Smooth muscle cell of the brain vasculature (primary cell): ENCODE measurements at places on chromosomes 6 and 20.

GRCh38 chr6:8758412-8758811, 323.1 kb upstream of the SLC35B3 start:
- no peak for DNase-seq

GRCh38 chr6:30810813-30811339, 66.5 kb upstream of the IER3 start:
- no peak for DNase-seq

DNA sequence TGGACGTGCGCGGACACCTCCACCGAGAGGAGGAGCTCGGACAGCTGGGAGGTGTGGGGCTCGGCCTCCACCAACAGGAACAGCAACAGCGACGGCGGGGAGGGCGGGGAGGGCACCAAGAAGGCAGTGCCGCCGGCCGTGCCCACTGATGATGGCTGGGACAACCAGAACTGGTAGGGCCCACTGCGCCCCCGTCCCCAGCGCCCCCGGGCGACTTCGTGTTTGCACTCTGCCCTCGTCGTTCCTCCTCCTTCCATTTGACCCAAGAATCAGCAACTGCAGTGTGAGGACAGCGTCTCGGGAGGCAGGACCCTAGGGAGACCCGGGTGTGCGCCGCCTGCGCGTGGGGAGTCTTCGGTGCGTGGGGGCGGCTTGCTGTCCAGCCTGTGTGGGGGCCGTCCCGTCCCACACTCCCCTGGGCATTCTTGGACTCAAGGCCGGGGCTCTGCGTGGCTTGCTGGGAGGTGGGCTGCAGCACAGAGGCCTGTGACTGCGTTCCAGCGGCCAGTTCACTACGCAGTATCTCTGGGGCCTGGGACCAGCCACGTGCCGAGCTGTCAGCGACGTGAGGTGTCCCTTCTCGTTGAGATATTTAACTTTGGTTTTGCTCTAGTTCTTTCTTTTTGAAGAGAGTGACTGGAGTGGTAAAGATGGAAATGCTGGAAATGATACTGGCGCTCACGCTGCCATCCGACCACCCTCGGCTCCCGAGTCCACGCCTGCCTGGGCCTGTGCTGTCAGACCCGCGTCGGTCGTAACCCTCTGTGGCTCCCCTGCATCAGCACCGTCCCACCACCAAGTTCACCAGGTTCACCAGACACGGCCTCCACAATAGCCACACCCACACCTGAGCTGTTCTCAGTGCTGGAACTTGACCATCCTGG, 5.0 kb upstream of the COL20A1 start:
- DNase-seq, result no peak

- no peak for DNase-seq
These were observed 11.3 kb downstream of the MYO6 start for GRCh38 chr6:75760320-75760719.

DNA sequence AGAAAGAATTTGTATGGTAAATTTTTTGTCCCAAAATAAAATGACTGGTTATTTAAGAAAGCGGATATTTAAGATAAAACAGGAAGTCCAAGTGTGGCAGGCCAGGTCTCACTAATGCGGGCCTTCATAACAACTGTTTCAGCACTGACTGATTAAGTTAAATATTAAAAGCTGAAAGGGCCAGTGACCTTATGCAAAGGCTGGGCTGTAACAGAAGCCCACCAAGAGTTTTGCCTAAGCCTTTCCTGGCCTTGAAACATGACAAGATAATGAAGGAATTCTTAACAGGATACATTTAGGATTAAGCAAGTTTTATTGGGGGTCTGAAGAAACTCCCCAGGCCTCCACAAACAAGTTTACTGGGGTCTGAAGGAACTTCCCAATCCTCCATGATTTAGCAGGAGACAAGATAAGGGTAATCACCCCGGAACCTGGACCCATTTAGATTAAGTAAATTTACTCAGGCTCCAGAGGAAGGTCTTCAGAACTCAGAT, 36.3 kb downstream of the ZNF133 start:
- DNase-seq, result no peak

DNA sequence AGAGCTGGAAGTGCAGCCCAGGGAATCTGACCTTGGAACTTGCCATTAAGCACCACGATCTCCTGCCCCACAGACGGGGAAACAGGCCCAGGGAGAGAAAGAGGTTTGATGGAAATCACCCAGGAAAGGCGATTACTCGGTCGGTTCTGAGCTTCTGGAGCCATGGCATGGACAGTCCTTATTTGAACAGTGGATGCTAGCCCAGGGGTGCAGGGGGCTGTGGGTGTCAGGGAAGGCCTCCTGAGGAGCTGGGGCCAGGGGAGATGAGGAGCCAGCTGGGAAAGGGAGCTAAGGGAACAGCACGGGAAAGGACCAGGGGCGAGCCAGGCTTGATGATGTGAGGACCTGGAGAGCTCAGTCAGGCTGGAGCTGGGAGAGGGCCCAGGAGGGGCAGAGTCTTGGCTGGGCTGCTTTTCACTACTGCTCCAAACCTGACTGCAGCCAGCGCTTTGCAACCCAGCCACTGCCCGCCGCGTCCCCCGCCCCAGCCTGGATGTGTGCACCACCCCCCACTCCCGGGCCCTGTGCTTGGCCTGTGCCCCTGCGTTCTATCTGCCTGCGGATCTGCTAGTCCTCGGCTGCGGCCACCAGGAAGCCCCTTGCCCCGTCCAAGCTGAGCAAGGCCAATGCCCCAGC, 17.8 kb downstream of the SUN5 start:
- DNase-seq, result no peak

- no peak for DNase-seq
These were observed 61.9 kb upstream of the ATXN1 start for GRCh38 chr6:16822975-16823717.

- DNase-seq, result no peak
These were observed 88.4 kb upstream of the CEP85L start for GRCh38 chr6:118739696-118740353.

DNA sequence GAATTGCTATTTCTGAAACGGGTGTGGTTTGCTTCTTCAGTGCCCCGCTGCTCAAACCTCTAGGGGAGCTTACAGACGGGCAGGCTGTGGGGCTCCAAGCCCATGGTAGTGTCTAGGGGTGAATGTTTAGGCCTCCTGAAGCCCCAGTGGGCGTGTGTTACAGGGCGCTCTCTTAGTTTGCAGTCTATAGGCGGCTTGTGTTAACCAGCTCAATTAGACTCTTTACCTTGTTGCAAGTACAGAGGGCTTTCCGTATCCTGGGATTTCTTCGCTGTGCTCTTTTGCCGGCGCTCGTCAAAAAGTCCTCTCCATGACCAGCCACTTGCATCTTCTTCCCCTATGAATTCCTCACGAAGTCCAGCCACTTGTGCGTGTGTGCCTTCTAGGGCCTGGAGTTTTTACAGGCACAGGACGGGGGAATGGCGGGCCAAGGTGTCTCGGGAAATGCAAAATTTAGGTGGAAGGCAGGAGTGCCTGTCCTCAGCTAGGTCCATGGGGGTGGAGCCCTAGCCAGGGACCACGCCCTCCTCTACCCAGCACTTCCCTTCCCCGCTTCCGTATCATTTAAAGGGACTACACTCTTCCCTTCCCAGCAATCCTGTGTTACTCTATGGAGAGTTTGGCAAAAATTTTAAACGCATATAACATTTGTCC, 94.5 kb downstream of the HTR1B start:
- no peak for DNase-seq

- DNase-seq, result no peak
These were observed 331.5 kb downstream of the SAMD5 start for GRCh38 chr6:147839708-147840610.

GRCh38 chr6:168248148-168248620, 71.4 kb downstream of the DACT2 start:
- DNase-seq, result no peak

DNA sequence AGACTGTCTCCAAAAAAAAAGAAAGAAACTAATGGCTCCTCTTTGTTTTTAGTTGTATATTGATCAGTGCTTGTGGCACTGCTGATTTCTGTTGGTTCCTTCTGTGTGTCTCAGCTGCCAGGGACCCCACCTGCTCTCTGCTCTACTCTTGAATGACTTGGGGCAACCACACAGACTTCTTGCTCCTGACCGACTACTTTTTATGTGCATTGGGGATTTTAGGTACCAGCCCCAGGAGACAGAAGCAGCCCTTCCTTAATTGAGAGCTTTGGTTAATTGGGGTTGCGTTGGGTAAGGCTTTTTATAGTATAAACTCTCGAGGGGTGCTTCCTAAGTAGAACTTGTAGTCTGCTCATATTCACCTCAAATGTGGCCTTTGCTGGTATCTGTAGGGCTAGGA, 6.9 kb downstream of the STK35 start:
- no peak for DNase-seq

DNA sequence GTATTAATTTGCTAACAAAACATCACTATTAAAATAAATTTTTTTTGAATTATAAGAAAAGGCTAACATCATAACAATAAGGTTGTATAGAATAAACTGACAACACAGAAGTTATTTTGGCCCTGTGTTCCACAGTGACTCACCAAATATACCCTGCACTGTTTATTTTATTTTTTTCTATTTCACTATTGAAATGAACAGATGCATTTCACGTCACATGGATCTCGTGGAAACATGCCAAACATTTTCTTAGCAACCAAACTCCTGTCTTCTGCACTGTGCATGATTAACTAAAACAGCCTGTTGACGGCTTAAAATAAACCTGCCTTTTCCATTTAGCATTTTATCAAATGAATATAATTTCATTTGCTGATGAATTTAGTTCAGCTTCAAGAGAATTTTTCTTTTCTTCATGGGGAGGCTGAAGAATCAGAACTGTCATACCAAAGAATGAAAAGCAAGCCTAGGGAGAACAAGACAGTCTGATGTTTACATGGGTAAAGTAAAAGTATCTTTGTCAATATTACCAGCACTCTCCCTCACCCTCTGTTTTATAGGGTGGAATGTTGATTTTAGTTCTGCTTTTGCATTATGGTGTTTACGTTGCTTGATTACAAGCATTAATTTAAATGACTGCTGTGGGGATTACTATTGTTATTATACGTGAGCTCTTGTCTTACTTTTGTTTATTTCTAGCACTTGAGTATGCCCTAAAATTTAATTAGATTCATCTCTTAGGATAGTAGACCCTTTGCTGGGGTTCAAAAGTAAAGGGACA, 115.3 kb downstream of the LCA5 start:
- DNase-seq, result peak; percentile 93

DNA sequence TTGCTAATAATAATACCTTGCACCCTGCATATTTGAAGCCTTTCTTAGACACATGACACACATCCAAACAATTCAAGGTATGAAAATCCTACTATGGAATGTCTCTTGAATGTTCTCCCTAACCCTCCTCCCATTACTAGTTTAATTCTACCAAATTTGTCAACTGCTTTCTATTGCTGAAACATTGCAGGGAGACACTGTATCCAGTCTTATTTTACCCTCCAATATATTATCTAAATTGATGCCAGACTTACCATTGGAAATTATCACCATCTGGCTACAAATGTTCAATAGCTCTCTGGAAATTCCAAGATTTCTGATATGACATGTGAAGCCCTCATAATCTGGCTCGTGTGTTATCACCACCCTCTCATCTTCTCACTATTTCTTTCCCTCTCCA, 1027.3 kb upstream of the CITED2 start:
- DNase-seq, result no peak

DNA sequence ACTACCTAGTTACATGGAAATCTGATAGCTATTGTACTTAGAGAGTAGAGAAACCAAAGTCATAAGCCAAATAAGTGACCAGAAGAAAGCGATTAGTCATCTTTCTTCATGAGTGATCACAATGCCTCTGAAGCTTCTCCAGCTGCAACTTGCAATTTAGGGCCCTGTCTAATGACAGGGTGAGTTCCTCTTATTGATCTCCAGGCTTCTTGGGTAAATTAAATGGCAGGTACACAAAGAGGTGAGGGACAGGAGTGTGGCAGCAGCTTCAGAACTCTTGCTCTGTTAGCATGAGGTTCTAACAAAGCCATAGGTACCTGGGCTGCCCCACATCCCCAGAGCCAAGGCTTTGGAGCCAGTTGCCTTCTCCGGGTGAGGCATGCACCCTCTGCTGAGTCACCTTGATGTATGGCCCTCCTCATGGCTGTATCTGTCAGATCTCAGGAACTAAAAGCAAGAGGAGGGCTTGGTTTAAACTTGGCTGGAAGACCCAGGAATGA, 60.8 kb downstream of the PRDM1 start:
- no peak for DNase-seq

GRCh38 chr6:158459726-158460125, 100.2 kb upstream of the TMEM181 start:
- no peak for DNase-seq

GRCh38 chr6:159527351-159527750, 165.7 kb downstream of the SOD2 start:
- no peak for DNase-seq

DNA sequence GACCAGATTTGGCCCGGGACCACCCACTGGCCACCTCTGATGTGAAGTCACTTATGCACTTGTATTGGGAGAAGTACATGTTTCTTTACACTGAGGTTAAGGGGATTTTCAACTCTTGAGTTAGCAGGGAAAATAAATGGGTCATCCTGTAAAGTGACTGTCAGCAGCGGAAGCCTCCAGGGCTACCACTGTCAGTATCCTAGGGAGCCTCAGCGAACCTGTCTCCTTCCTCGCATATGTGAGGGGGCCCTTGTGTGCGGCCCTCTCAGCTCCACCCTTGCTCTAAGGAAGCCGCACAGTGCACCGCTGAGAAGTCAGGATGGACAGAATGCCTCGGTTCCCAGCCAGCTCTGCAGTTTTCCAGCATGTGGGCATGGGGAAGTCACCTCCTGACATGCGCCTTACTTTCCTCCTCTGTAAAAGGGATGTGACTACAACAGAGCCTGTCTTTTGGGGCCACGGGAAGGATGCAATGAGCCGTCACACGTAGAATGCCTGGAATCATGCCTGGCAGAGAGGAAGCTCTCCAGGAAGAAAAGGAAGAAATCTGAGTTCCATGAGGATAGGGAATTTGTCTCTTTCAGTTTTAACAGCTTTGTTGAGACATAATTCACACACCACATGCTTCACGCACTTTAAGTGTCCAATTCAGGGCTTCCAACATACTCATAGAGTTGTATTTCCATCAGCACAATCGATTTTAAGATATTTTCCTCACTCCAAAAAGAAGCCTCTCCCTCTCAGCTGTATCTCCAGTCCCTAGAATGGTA, 115.4 kb downstream of the SYCP2 start:
- no peak for DNase-seq

DNA sequence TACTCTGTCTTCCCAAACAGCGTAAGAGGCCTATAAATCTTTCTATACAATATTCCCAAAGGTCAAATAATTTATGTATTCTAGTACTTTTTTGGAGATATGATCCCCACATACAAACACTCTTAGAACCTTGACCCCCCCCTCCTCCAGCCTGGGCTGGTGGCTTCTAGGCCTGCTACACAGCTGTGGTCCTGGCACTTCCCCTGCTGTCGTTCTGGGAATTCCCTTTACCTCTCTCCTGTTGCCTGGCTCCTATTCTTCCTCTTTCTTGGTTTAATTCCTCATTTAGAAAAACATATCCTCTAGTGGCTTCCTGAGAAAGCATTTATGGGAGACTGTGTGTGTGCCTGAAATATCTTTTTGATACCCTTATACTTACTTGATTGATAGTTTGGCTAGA, 4.1 kb upstream of the TXLNB start:
- no peak for DNase-seq

- DNase-seq, result no peak
These were observed 27.6 kb upstream of the FUCA2 start for GRCh38 chr6:143539106-143539505.

GRCh38 chr6:168555618-168556273, 114.8 kb downstream of the SMOC2 start:
- no peak for DNase-seq
